ENCODE measurements at places on chromosomes 3 and 15. TPM values are rescaled to one million over a fixed set of nuclear protein-coding genes. Genes with fewer than 3 reads are reported as not detected.
A peak's percentile ranks its signal among the peaks of the same experiment; 100 is the strongest.

The PRTG gene
- total RNA-seq: 4.4 TPM

The KBTBD13 gene
- total RNA-seq: 1.5 TPM

The STRC gene
- 0.90 TPM for total RNA-seq

The ZNF385D gene
- total RNA-seq: 108 TPM

The GOLGA8N gene
- total RNA-seq: 38.9 TPM

DNA sequence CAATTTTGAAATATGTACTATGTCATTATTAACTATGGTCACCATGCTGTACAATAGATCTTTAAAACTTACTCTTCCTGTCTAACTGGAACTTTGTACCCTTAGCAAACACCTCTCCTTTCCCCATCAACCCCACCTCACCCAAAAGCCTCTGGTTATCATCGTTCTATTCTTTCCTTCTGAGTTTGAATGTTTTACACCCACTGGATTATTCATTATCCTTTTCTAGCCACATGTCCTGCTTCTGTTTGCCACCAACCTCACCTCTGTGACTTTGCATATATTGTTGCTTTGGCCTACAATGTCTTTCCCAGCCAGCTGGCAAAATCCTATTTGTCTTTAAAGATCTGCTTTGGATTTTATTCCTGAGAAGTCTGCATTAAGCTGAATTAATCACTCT is 102.6 kb upstream of the TSPAN3 start:
- no peak for DNase-seq

DNA sequence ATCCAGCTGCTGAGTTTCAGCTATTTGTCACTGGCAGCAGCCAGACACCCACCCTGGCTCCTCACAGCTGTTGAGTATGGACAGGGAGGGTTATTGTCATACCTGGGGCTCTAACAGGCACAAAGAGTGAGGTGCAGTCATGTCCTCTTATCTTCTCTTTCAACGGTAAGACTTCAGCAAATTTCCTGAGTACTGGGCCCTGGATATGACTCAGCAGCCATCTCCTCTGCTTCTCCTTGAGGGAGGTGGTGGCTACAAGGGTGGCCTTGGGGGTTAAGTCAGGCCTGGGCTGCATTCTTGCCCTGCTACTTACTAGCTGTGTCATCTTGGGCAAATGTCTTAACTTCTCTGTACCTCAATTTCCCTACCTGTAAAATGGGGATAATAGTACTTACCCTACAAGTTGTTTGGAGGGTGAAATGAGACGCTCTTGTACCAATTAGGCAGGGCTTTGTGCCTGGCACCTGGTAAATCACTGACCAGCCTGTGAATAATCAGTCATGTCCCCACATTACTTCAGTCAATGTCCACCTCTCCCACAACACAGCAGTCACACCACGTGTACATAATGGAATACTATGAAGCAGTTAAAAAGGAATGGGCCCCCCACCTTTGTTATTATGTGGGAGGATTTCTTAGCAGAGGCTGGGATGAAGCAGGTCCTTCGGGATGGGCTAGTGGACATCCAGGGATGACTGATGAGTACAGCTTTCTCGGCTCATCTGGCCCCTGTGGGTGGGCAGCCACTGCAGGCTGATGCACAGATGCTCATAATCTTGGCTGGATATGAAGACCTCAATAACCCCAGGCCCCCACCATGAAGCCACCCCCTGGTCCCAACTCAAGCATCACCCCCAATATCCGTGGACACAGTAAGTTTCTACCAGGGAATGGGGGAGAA is 528.8 kb downstream of the SHQ1 start:
- no peak for DNase-seq

DNA sequence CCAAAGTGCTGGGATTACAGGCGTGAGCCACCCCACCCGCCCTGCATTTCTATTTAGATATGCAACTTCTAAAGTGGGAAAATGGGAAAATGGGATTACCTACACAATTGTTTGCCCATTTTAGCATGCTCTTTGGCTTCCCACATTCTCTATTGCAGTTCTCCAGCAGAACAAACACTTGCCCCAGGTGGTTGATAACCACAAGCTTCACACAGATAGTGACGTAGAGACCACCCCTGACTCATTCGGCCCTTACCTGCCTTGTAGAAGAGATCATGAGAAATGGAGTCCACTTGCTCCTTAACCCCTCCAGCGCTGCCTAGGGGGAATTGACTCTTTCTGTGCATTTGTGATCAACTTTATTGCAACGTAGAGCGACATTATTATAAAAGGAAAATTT is 83.2 kb upstream of the RAP2B start:
- no peak for DNase-seq

GRCh38 chr3:57089043-57089442 is 28.6 kb downstream of the SPATA12 start:
- DNase-seq: no peak

- DNase-seq: no peak
Observed at GRCh38 chr3:123339302-123339701, 109.6 kb downstream of the ADCY5 start.

DNA sequence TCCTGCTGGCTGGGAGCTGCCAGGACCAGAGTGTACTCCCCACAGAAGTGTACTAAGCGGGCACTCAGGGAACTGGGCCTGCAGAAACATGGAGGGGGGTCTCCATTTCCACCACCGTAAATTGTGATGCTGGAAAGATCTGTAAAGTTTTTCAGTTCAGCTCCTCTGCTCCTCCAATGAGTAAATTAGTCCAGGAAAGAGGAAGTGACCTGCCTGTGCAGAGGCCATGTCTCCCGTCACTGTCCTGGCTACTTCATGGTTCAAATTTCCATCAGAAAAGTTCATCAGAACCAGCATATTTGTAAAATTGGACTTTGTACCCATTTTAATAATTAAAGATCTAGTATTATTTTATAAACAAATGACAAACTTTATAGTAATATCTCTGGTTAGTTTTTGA is 226.7 kb upstream of the THBS1 start:
- no peak for DNase-seq

DNA sequence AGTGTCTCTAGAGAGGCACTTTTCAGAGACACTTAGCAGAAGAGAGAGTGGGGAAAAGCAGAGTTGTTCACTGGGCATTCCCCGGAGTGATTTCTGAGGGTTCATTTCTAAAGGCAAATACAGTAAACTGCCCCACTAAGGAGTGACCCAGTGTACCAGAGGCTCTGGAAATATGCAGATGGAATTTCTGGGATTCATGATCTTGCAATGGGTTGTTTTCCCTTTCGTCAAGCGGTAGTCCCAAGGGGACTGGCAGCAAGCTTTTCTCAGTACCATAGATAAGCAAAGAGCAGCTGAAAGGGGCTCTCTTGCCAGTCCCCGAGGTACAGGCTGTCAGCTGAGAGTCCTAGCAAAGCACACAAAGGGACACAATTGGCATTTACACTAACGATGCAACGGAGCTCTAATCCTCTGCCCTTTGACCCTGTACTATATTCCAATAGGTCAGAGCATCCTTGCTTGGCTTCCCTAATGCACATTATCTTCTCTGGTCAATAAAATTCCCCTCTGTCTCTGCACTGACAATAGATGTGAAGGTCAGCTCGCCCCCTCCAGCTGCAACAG is 155.6 kb downstream of the SEMA6D start:
- no peak for DNase-seq

DNA sequence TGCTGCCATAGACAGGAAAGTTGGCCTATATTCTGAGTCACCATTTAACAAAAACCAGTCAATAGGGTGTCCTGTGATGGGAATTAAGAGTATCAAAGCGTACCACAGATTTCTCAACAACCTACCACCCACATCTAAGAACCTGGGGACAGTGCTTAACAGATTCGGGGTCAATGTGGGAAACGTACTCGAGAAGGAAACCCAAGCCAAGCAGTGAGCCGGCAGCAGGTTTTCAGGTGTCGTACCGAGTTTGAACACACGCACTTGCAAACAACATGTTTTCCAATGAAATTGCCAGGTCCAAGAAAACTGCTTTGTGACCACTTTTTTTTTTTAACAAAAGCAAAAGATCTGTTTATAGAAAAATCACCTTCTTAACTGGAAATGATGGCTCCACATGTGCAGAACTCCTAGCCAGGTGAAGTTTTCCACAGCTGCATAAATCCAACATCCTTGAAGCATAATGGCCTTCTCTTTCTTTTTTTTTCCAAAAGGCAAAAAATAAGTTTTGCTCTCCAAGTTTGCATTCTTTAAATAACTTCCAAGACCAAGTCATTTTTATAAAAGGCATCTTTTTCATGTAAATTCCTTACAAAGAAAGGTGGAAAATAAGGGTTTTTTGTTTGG is 45.7 kb downstream of the ADAMTS17 start:
- DNase-seq: no peak

DNA sequence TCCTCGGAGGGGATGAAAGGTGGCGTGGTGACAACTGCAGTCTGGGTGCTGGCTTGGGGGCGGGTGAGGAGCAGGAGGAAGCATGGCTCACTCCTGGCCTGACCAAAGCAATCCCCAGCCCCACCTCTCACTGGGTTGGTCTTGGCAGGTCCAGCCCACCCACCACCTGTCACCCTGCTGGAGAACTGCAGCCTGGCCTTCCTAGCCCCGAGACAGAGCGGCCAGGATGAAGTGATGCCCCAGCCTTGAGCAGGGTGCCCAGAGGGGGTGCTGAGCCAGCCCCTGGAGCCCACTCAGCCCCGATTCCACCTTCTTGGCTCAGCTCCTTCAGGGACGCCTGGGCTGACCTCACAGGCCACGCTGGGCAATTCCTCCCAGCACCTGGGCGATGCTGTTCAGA is 89.9 kb downstream of the IQSEC1 start:
- DNase-seq: no peak

- DNase-seq: peak; percentile 17
Observed at GRCh38 chr15:64861960-64862359, 20.2 kb downstream of the PLEKHO2 start.
